Activated CD8-positive, alpha-beta T cell treated with anti-CD3 and anti-CD28 coated beads, Interleukin-2, amount 10 ng/mL, durations not matched to agents 7 days and 5 days (primary cell): ENCODE measurements at places on chromosomes 5 and 9. TPM values are rescaled to one million over a fixed set of nuclear protein-coding genes. Genes with fewer than 3 reads are reported as not detected.
A peak's percentile ranks its signal among the peaks of the same experiment; 100 is the strongest.

- no peak overlapping the region for H3K4me3 ChIP-seq
- no peak for DNase-seq
- peaks cover 4% of the 10 kb centered on the region for H3K27me3 ChIP-seq
- no peak overlapping the region for H3K27ac ChIP-seq
- no peaks in the 10 kb centered on the region for H3K4me1 ChIP-seq
Measured at GRCh38 chr5:155098433-155098832, 84.9 kb downstream of the KIF4B start.

Gene ADAMTS2
- total RNA-seq: not detected

Gene IL33
- not detected for total RNA-seq

GRCh38 chr5:133377736-133378135 is 234.6 kb downstream of the FSTL4 start:
- no peaks in the 10 kb centered on the region for H3K4me1 ChIP-seq
- H3K4me3 ChIP-seq: no peak overlapping the region
- H3K36me3 ChIP-seq: no peaks in the 10 kb centered on the region
- no peak overlapping the region for H3K27ac ChIP-seq
- peaks cover 11% of the 10 kb centered on the region for H3K27me3 ChIP-seq
- DNase-seq: no peak

DNA sequence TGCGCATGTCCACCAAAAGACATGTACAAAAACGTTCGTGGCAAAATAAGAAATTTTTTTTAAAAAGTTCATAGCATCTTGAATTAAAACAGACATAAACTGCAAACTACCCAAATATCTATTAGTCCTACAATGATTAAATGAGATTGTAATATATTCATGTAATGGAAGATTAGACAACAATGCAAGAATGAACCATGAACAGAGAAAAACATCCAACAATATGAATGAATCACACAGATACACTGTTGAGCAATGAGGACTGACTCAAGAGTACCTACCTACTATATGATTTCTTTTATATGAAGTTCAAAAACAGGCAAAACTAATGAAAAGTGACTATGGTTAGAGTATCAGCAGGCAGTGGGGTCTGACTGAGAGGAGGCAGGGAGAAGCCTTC is 17.9 kb upstream of the CTNNAL1 start:
- DNase-seq: no peak
- H3K4me3 ChIP-seq: no peak overlapping the region

DNA sequence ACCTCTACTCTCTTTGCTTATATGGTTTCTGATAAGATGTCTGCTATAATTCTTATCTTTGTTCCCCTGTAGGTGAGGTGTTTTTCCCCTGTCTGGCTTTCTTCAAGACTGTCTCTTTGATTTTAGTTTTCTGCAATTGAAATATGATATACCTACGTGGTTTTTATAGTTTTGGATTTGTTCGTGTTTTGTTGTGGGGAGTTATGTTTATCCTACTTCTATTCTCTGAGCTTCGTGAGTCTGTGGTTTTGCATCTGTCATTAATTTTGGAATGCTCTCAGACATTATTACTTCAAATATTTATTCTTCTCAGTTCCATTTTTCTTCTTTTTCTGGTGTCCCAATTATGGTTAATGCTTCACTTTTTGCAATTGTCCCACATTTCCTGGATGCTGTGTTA is 521.3 kb downstream of the KCTD16 start:
- no peak overlapping the region for H3K27ac ChIP-seq
- no peak for DNase-seq
- no peaks in the 10 kb centered on the region for H3K36me3 ChIP-seq
- no peaks in the 10 kb centered on the region for H3K27me3 ChIP-seq
- H3K4me3 ChIP-seq: no peak overlapping the region

- H3K36me3 ChIP-seq: peaks cover 6% of the 10 kb centered on the region
- no peak for DNase-seq
- no peaks in the 10 kb centered on the region for H3K4me1 ChIP-seq
- no peak overlapping the region for H3K4me3 ChIP-seq
Measured at GRCh38 chr5:79971156-79971555, 19.9 kb downstream of the MTX3 start.

DNA sequence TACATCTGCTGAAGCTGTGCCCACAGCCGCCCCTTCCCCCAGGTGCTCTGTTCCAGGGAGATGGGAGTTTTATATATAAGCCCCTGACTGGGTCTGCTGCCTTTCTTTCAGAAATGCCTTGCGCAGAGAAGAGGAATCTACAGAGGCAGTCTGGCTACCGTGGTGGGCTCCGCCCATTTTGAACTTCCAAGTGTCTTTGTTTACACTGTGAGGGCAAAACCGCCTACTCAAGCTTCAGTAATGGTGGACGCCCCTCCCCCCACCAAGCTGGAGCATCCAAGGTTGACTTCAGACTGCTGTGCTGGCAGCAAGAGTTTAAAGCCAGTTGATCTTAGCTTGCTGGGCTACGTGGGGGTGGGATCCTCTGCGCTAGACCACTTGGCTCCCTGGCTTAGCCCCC is 41.3 kb downstream of the RANBP17 start:
- no peak for DNase-seq
- no peak overlapping the region for H3K4me3 ChIP-seq
- H3K27me3 ChIP-seq: no peaks in the 10 kb centered on the region

Gene MAP1B
- not detected for total RNA-seq

DNA sequence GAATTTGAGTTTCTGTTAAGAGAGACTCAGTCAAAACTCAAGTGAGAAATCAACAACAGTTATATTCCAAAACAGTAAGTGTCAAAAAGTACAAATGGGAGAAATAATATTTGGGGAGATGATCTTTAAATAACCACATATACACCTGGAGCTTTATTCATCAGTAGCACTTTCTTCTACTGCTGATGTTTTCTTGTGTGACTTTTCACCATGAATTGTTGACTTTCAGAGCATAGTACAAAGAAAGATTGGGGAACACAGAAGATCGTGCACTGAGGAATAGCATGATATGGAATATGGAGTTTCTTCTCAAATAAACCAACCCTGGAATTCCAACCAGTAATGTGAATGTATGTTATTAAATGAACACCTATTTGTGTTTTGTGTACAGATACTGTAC is 130.7 kb downstream of the MLLT3 start:
- no peak for DNase-seq
- no peak overlapping the region for H3K27ac ChIP-seq
- H3K27me3 ChIP-seq: no peaks in the 10 kb centered on the region
- peaks cover 38% of the 10 kb centered on the region for H3K4me1 ChIP-seq
- peaks cover 3% of the 10 kb centered on the region for H3K36me3 ChIP-seq

Gene SLC46A2
- not detected for total RNA-seq

- no peaks in the 10 kb centered on the region for H3K4me1 ChIP-seq
- no peaks in the 10 kb centered on the region for H3K36me3 ChIP-seq
- no peak for DNase-seq
Measured at GRCh38 chr5:90293931-90294330, 115.6 kb downstream of the CETN3 start.

GRCh38 chr9:18263377-18263776 is 210.6 kb upstream of the ADAMTSL1 start:
- no peaks in the 10 kb centered on the region for H3K36me3 ChIP-seq
- H3K4me1 ChIP-seq: no peaks in the 10 kb centered on the region
- no peak overlapping the region for H3K4me3 ChIP-seq

Gene GDNF
- not detected for total RNA-seq

- no peak overlapping the region for H3K4me3 ChIP-seq
- no peak for DNase-seq
- H3K36me3 ChIP-seq: no peaks in the 10 kb centered on the region
- peaks cover 2% of the 10 kb centered on the region for H3K27me3 ChIP-seq
Measured at GRCh38 chr9:7366121-7366520, 433.5 kb downstream of the DMAC1 start.

- H3K27ac ChIP-seq: no peak overlapping the region
- no peaks in the 10 kb centered on the region for H3K27me3 ChIP-seq
- H3K4me1 ChIP-seq: peaks cover 21% of the 10 kb centered on the region
- H3K36me3 ChIP-seq: peaks cover 31% of the 10 kb centered on the region
Measured at GRCh38 chr5:149552553-149553160, 1.4 kb upstream of the CSNK1A1 start.

Gene PRUNE2
- total RNA-seq: 0.52 TPM

DNA sequence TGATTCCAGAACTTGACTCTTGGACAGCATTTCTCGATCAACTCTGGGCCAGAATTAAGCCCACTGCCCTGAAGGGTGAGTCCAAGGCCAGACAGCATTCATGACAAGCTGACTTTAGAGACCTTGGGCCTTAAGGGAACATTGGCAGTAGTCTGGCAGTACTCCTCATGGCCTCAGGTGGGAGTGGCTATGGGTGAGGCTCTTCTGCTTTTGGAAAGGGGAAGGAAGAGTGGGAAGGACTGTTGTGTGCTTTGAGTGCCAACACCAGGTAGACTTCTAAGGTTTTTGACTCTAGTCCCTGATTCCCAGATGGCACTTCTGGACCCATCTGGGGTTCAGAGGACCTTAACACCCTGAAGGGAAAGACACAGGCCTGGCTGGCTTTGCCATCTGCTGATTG is 530.4 kb downstream of the ACTL7B start:
- no peaks in the 10 kb centered on the region for H3K27me3 ChIP-seq
- no peaks in the 10 kb centered on the region for H3K4me1 ChIP-seq
- H3K27ac ChIP-seq: no peak overlapping the region
- no peaks in the 10 kb centered on the region for H3K36me3 ChIP-seq
- no peak overlapping the region for H3K4me3 ChIP-seq

DNA sequence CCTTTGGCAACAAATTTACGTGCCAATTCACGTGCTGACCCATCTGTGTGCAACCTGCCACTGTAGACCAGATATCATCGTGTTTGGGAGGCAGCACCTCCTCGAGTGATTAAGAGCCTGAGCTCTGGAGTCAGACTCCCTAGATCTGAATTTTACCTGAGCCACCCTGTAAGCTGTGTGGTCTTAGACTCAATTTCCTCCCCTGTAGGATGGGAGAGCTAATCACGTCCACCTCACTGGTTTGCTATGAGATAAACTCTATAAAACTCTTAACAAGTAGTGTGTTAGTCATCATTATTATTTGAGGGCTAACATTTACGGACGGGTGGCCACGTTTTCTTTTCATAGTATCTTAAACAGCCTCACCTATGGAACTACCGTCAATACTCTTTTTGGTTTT is 220.0 kb upstream of the ADAMTSL1 start:
- H3K4me3 ChIP-seq: no peak overlapping the region
- no peak for DNase-seq
- no peaks in the 10 kb centered on the region for H3K36me3 ChIP-seq
- peaks cover 3% of the 10 kb centered on the region for H3K27me3 ChIP-seq

GRCh38 chr9:89309166-89309565 is 1.8 kb upstream of the CKS2 start:
- peak overlapping the region; percentile 96 for H3K4me3 ChIP-seq
- no peaks in the 10 kb centered on the region for H3K27me3 ChIP-seq
- peaks cover 50% of the 10 kb centered on the region for H3K36me3 ChIP-seq
- peak overlapping the region; percentile 99 for H3K27ac ChIP-seq
- peaks cover 24% of the 10 kb centered on the region for H3K4me1 ChIP-seq
- no peak for DNase-seq

DNA sequence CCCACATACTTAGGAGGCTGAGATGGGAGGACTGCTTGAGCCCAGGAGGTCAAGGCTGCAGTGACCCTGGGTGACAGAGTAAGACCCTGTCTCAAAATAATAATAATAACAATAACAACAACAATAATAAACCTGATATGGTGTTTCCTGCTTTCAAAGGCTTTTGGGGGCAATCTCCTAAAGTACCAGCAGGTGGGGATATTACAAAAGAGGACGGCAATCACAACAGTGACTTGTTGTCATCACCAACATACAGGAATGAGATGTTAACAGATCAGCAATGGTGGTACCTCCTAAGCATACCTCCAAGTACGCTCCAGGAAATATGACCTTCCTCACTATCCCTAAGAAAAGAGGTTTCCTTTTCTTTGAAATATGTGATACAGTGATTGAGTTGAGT is 91.1 kb upstream of the RNF180 start:
- no peaks in the 10 kb centered on the region for H3K4me1 ChIP-seq
- no peaks in the 10 kb centered on the region for H3K36me3 ChIP-seq
- no peak overlapping the region for H3K27ac ChIP-seq
- H3K27me3 ChIP-seq: no peaks in the 10 kb centered on the region

Gene GRK6
- total RNA-seq: 206 TPM

DNA sequence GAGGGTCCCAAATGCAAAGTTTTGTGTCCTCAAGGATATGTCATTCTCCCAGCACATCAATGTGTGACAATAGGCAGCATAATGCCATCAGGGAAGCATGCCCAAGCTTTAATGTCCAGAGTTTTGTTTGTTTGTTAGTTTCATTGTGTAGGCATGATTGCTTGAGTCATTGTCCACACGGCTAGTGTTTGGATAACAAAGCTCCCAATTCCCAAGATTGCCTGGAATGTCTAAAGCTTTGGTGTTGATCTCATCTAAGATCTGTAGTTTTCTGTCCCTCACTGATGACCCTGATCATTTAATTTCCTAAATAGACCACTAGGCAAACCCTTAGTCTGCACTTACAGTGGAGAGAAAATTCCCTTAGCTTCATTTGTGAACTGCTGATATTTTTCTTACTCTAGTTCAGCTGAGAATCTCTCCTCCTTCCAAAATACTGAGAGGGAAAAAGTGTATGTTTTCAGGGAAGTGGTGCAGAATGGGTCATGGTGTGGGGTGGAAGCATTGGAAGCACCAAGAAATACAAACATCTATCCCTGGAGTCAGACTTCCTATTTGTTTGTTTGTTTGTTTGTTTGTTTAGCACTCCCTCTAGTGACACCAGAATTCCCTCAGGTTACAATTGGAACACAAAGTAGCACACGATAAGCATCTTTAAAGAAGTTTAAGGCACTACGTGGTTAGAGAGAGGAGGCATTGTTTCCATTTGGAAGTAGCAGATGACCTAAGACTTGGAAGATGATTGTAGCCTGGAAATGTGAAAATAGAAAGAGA is 127.1 kb downstream of the PRDM6 start:
- H3K27me3 ChIP-seq: no peaks in the 10 kb centered on the region
- DNase-seq: no peak

DNA sequence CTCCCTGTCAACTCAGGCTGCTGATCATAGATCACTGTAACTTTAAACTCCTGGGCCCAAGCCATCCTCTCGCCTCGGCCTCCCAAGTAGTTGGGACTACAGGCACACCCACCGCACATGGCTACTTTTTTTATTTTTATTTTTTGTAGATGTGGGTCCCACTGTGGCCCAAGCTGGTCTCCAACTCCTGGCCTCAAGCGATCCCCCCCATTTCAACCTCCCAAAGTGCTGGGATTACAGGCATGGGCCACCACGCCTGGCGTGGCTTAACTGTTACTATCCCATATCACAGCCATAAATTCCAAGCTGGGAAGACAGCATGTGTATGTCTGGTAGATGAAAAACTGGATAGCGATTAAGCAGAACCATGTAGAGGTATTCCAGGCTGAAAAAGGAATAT is 1.0 kb downstream of the HDAC3 start:
- peaks cover 47% of the 10 kb centered on the region for H3K4me1 ChIP-seq
- peak overlapping the region; percentile 93 for H3K4me3 ChIP-seq
- H3K27ac ChIP-seq: peak overlapping the region; percentile 90
- no peaks in the 10 kb centered on the region for H3K27me3 ChIP-seq
- DNase-seq: no peak

Gene ALDH1A1
- not detected for total RNA-seq

- DNase-seq: no peak
- H3K27ac ChIP-seq: no peak overlapping the region
- no peak overlapping the region for H3K4me3 ChIP-seq
- no peaks in the 10 kb centered on the region for H3K4me1 ChIP-seq
Measured at GRCh38 chr9:118561051-118561450, 808.2 kb downstream of the BRINP1 start.

- H3K27me3 ChIP-seq: no peaks in the 10 kb centered on the region
- H3K27ac ChIP-seq: no peak overlapping the region
- DNase-seq: no peak
- peaks cover 45% of the 10 kb centered on the region for H3K4me1 ChIP-seq
Measured at GRCh38 chr5:132751444-132751843, 4.2 kb downstream of the CCNI2 start.

- H3K4me3 ChIP-seq: no peak overlapping the region
- peaks cover 33% of the 10 kb centered on the region for H3K36me3 ChIP-seq
- no peak overlapping the region for H3K27ac ChIP-seq
- no peaks in the 10 kb centered on the region for H3K27me3 ChIP-seq
- H3K4me1 ChIP-seq: peaks cover 10% of the 10 kb centered on the region
Measured at GRCh38 chr9:6827439-6828145, 69.8 kb downstream of the KDM4C start.
